Activated T-cell treated with anti-CD3 and anti-CD28 coated beads for 24 hours (primary cell): ENCODE measurements at places on chromosomes 2 and 18.

- DNase-seq, result no peak
Measured at GRCh38 chr2:100293341-100294161, 28.8 kb downstream of the LONRF2 start.

GRCh38 chr2:66433945-66434678, 813 bp upstream of the MEIS1 start:
- no peak for DNase-seq

GRCh38 chr18:79971211-79971952, 6.9 kb downstream of the HSBP1L1 start:
- DNase-seq, result no peak

GRCh38 chr2:79876430-79876829, 363.6 kb downstream of the CTNNA2 start:
- no peak for DNase-seq

DNA sequence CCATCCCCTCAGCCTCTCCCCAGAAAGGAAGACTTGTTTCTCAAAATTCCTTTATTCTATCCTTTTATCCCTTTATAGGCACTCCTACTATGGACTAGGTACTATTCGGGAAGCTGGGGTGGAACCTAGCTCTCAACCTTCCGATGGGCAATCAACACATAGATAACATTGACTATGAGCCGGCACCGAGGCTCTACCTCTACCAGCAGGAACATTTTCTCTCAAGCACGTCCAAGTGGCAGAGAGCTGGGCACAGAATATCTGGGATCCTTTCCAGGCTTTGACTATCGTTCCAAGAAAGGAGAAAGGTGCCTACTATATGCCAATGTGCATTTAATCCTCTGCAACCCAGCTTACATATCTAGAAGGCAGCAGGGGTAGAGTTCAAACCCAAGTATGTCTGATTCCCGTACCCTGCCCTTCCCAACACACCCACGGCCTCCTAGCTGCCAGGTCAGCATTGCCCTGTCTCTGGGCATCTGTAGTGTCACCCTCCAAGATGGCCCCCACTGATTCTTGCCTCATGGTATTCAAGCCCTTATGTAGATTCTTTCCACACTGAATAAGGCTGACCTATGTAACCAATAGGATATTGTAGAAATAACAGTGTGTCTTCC, 28.3 kb downstream of the TNS1 start:
- DNase-seq, result no peak

DNA sequence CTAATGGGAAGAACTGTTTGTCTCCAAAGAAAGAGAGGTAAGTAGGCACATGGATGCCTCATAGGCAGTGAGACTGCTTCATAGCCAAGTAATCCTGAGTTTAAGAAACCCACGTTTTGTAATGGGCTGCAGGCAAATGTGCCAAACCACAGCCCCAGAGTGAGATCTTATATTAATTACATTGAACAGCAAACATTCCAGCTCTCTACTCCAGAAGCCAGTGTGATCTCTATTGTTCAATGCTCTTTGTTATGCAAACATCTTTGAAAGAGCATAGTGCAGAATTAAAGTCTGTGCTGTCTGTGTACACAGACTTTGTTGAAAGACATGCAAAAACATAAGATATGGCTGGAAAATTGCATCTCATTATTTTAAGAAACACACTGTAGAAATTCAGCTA, 720.8 kb upstream of the REG3G start:
- DNase-seq, result no peak

GRCh38 chr2:26387189-26387588, 14.5 kb upstream of the DRC1 start:
- no peak for DNase-seq

GRCh38 chr2:170681311-170681710, 33.8 kb upstream of the SP5 start:
- no peak for DNase-seq

GRCh38 chr2:207662203-207662602, 37.0 kb upstream of the METTL21A start:
- no peak for DNase-seq

DNA sequence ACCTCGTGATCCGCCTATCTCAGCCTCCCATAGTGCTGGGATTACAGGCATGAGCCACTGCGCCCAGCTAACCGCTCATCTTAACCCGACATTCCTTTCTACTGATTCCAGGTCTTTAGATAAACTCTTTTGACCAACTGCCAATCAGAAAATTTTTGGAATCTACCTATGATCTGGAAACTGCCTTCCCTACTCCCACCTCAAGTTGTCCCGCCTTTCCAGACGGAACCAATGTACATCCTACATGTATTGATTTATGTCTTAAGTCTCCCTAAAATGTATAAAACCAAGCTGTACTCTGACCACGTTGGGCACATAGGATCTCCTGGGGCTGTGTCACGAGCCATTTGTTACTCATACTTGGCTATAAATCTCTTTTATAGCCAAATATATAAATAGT, 3.2 kb upstream of the NEU2 start:
- no peak for DNase-seq

GRCh38 chr18:56479841-56480240, 158.6 kb downstream of the TXNL1 start:
- DNase-seq, result no peak

DNA sequence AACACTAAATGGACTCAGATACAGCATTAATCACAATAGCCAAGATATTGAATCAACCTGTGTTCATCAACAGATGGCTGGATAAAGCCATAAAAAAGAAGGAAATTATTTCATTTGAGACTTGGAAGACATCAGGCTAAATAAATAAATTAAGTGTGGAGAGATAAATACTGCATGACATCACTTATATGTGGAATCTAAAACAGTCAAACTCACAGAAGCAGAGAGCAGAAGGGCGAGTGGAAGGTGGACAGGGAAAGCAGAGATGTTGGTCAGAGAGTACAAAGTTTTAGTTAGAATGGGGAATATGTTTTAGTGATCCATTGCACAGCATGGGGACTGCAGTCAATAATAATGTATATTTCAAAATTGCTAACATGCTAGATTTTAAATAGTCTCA, 207.2 kb downstream of the VAPA start:
- no peak for DNase-seq

- no peak for DNase-seq
Measured at GRCh38 chr2:72925328-72925943, 8.1 kb downstream of the EMX1 start.

DNA sequence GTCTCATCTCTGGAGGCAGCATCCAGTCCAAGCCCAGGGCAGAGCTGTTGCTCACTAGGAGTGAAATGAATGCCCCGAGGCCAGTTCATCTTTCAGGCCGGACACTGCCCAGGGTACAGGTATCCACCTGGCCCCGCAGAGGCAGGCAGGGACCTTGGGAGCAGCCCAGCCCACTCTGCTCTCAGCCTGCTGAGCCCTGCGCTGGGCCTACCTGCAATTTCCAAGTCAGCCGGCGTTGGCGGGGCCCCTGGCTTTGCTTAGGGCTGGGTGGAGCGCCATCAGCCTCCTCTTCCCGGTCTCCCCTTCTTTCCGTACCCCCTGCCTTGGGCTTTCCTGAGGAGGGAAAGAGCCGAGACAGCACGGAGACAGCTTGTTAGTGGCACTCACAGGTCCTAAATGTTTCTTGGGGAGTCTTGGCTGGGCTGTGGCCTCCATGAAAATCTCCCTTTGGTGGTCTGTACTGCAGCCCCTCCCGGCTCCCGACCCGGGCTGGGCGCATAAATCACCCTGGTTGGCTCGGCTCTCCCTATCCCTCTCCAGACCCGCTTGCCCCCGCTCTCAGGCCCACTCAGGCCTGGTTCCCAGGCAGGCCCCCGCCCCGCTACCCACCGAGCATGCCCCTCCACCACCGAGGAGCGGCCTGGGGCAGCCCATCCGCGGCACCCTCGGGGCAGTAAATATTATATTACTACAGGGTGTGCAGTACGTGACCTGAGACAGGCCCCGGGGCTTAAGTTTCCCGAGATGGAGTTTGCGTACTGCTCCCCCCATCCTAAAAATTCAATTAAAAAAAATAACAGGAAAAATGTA, 106.7 kb downstream of the DYSF start:
- DNase-seq, result no peak

- no peak for DNase-seq
Measured at GRCh38 chr2:13919981-13920382, 712.5 kb upstream of the LRATD1 start.

DNA sequence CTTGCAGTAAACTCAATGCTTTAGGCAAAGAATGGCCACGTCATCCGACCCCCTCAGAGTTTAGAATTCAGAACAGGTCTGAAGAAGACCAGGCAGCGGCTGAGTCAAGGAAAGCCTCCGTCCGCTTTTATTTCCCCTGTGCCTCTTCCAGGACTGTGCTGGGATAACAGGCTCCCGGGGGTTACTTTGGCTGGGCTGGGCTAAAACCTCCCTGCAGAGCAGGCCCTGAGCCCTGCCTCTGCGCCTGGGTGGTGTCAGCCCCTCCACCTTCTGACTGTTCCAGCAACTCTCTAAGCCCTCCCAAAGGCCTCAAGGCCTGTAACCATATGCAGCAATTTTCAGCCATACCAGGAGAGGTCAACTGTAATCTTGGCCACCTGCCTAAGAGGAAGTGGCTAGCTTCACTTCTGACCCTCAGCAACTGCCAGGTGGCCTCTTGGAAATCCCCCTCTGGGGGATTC, 166.5 kb downstream of the RPIA start:
- DNase-seq, result no peak

DNA sequence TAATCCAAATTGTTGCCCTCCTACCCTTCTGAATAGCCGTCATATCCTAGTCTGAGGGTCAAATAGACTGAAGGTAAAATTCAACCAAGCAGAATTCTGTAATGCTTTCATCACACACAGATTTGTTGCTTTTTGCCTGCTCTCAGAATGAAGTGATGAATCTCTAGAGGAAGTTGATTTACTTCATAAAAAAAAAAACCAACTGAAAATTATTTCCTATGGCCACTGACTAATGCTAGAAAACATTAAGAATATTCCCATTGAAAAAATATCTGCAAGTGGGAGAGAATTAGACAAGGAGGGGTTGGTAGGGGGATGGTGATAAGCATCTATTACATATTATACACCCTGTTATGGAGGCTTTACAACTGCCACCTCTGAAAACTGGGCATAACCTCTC, 2.3 kb upstream of the IL1RL2 start:
- DNase-seq, result no peak

DNA sequence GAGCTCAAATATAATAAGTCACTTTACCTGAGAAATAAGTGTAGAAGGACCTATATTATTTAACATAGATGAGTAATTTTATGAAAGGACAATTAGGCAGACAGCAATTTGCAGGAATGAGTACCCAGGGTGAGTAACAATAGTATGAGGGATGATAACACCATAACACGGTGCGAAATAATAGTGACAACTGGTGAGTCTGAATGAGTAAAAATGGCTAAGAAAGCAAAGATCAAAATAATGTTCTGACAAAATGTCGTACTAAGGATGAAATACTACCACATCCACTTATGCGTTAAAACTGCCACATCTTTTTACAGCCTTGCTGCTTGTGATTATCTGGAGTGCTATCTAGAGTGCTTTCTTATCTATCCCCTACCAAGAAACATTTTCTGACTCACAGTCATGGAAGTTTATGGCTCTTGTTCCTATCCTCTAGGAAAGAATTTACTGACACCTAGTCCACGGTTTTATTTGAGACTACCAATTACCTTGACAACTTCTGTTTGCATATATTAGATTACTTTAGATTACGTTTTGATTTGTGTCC, 929.7 kb downstream of the LRP1B start:
- no peak for DNase-seq

DNA sequence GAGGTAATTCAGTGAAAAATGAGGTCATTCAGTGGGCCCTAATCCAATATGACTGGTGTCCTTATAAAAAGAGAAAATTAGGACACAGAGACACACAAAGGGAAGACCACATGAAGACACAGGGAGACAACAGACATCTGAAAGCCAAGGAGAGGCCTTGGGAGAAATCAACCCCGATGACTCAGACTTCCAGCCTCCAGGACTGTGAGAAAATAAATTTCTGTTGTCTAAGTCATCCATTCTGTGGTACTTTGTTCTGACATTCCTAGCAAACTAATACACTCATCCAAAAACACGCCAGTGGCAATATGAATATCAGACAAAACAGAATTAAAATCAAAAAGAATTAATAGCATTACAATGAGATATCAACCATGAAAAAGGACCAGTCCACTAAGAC, 303.7 kb downstream of the SS18 start:
- DNase-seq, result no peak

DNA sequence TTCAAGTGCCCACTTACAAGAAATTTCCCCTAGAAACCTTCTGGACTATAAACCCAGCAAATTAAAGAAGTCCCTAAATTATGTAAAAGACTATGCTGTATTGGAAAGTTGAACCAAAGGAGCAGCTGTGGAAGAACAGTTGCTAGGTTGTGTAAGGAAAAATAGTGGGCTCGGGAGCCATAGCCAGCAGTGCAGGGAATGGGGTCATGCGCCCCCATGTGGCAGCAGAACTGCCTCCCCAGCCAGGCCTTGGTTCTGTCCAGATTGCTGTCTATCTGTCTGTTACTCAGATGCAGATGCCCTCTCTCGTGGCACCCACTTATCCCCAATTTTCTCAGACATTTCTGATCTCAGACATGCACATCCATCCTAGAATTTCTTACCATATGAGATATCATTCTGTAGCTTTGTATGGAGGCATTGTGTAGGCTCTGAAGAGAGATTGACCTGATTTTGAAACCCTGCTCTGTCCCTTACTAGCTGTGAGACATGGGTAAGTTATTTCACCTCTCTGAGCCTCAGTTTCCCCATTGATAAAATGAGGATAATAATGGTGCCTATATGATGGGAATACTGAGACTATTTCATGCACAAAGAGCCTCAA, 258.3 kb downstream of the SS18 start:
- no peak for DNase-seq

- no peak for DNase-seq
Measured at GRCh38 chr2:166932032-166932431, 43.8 kb downstream of the XIRP2 start.

- no peak for DNase-seq
Measured at GRCh38 chr2:161165811-161166210, 5.6 kb downstream of the TANK start.

GRCh38 chr18:3675994-3676393, 226.0 kb downstream of the TGIF1 start:
- DNase-seq, result no peak

DNA sequence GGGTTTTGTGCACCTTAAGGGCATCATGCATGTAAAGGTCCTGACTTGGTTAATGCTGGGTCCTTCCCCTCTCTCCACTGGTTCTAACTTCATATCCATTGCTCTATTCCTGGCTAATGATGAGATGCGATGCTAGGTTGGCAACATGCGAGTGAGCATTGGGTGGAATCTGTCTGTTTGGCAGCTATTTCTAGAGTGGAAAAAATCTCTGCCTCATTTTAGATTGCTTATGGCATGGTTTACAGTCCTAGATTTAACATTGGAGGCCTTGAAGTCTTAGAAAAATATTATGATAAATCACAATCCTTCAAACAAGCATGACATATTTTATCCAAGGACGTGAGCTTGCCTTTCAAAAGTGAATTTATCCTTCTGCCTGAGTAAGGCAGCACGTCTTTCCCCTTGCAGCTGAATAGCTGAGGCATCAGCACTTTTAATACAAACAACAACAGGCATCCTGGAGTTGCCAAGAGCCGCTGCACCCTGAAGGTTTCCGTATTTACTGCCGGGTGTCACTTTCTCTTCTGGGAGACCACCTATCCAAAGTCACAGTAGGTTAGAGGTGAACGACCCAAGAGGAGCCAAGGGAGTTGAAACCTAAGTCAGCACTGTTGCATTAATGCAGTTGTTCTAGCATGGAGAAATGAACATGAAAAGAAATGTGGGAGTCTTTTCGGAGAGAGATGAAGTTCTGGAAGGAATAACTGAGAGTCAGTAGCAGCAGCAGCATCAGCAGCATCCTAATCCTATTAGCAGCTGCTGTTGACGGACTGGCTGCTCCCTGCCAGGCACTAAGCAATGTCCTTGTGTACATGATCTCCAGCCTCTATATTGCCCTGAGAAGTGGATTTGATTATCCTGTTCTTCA, 78.4 kb downstream of the MAPK4 start:
- DNase-seq, result no peak

GRCh38 chr2:189116087-189116486, 63.5 kb downstream of the COL5A2 start:
- DNase-seq, result no peak
